Lung (tissue), 17 donors: ENCODE measurements at places on chromosomes 5 and 9.
A peak's percentile ranks its signal among the peaks of the same experiment; 100 is the strongest.

GRCh38 chr9:71909887-71910649 is 925 bp downstream of the ABHD17B start:
- peak; percentile 72 for DNase-seq

- no peak for DNase-seq
These were observed 310.9 kb downstream of the EFNA5 start for GRCh38 chr5:107359916-107360234.

DNA sequence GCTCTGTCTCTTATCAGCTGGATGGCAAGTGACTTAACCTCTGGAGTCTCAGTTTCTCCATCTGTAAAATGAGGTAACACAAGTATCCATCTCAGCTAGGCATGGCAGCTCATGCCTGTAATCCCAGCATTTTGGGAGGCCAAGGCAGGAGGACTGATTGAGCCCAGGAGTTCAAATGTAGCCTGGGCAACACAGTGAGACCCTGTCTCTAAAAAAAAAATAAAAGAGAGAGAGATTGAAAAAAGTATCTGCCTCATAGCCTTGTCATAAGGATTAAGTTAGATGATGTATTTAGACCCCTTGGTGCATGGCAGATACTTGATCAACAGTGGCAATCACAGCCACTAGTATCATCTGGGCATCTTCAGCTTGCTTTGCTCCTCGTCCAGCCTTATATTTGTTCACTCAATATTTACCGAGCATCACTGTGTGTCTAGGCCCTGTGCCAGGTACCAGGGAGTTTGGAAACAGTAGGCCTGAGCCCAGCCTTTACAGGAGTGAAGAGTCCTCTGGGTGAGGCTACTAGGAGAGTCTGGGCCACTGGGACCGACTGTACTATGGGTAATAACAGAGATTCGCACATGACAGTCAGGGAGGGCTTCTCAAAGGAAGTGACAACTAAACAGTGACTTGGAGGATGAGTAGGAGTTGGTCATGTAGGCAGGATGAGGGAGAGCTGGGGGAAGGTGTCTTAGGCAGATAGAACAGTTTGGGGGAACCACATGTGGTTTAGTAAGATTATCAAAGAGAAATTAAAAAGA is 34.2 kb downstream of the CORO2A start:
- no peak for DNase-seq

DNA sequence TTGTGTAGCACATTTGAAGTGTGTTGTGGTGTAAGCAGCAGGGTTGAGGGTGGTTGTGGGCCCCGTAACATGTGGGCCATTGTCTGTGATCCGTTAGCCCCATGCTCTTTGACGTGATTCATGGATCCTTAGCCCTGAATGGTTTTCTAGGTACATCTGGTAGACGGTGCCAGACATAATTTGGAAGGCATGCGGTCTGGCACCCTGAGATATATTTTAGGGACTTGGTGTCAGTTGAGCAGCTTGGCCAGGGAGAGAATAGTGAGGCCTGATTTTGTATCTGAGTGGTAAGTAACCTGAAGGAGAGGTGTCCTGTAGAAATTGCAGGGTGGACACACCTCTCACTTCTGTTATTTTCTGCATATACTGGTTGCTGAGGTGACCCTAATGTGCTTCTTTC is 10.9 kb downstream of the SH3GL2 start:
- DNase-seq = no peak

DNA sequence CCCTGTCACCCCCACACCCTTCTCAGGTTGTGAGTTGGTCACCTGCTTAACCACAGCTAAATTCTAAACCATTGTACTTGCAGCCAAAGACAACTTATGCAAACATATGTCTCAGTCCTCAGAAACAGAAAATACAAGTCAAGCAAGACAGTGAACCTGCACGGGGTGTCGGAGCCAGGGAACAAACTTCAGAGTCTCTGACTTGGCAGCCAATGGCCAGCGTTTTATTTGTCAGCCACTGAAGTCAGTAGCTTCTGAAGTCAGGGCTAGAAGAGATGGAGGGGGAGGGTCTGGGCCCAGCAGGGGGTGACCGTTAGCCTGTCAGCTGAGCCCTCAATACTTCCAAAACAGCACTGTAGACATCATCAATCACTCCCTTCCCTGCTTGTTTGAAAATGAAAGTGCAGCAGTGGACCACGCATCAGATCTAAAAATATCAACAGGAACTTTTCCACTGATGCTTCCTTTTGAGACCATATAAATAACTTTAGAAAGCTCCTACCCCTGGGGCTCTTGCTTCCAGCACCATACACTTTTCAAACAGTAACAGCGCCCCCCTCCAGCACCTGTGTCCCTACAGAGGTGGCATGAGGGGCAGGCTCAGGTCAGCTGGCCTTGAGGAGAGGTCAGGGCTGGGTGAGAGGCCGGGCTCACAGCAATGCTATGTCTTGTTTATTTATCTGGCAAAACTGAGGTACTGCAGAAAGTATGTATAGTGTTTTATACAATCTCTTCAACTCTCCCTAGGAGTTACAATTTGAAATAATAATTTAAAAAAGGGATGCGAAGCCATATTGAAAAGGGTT is 142.5 kb downstream of the ACER2 start:
- no peak for DNase-seq

DNA sequence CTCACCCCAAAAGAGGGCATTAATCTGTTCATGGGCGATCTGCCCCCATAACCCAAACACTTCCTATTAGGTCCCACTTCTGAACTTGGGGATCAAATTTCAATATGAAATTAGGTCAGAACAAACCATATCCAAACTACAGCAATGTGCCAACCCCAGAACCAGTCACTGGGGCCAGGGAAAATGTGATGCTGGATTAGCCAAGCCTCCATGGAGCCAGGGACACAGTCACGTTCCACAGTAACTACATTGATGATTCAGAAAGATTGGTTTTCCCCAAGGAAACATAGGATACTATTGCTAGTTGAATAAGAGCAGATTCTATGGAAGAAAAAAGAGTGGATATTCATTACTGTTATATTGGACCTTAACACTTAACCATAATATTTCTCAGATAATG is 84.2 kb downstream of the GIN1 start:
- DNase-seq = no peak

DNA sequence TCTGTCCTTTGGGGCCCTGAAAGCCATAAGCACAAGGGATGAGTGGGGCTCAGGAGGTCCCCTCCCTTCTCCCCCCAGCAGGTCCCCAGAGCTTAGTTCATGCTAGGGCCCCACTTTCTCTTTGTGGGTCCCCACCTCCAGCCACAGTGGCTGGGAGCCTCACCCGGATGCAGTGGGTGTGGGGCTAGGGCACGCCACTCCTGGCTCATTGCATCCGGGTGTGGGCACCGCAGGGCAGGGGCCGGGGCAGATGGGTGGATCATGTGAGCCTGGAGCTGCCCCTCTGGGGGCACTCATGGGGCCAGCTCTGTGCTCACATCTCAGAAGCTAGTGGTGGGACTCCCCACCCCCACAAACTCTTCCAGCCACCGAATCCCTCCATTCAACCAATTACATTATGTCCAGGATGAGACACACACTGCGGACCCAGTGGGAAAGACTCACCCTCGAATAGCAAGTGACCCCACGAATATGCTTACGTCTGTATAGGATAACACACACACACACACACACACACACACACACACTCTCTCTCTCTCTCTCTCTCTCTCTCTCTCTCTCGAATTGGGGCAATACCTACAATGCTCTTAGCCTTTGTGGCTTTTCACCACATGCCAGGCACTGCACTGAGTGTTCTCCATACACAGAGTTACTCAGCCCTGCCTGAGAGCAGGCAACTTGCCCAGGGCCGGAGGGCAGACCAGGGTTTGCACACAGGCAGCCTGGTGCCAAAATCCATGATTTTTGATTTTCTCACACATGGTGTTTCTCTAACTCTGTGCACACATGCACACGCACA is 16.8 kb upstream of the PHYKPL start:
- DNase-seq = no peak

GRCh38 chr5:90871391-90871991 is 312.9 kb downstream of the ADGRV1 start:
- DNase-seq = peak; percentile 70

DNA sequence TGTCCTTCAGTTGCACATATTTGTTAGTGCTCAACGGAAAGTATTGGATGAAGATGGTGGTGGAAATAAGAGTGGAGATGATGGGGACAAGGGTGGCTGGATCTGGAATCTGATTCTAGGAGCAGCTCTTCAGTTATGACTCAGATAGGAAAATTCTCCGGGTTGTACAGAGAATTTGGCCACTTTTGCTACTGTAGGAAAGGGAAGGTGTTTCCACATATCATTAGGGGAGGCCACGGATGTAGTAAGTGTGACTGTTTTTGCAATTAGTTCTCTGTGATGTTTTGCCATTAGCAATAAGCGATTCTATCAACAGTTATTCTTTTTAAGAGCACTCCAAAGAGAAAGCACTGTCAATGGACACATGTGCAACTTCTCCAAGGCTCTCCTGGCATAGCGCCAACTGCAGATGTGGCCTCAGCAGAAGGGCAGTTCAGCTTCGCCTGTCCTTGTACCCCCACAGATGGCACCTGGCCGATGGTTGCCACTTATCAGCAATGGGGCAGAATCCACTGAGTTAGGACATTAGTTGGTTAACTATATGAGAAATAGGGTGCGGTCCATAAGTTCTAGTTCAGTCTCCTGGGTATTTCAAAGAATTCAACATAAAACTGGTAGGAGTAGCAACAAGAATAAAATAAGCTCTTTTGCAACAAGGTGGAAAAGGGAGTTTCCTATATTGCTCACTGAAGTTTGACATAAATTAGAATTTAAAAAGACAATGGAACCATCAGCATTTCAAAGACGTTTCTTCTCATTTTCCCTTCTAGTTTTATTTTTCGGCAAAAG is 96.3 kb downstream of the ARSB start:
- DNase-seq = peak; percentile 77

DNA sequence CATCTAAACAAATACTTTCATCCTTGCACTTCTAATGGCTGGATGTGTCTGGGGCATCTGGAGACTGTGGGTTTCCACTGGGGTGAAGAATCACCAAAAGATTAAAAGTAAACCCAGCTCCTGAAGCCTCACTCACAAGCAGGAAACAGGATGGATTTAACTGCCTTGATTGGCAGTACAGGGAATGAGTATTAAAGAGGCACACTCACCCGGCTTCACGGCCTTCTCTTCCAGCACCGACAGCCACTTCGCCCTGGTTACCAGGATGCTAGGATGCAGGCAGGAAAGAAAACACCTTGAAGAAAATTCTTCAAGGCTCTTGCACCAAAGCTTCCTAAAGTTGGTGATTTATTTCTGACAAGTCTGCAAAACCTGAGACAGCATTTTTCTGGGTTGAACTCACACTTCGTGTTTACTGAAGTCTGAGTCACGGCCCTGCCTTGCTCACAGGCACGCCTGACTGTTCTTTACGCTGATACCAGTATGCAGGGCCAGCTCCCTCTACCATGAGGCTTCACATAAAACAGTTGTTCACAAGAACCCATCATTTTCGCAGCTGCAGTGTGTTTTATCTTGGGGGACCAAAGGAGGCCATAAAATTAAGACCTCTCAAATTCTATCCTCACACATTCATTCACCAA is 56.5 kb upstream of the ZNF354A start:
- no peak for DNase-seq

DNA sequence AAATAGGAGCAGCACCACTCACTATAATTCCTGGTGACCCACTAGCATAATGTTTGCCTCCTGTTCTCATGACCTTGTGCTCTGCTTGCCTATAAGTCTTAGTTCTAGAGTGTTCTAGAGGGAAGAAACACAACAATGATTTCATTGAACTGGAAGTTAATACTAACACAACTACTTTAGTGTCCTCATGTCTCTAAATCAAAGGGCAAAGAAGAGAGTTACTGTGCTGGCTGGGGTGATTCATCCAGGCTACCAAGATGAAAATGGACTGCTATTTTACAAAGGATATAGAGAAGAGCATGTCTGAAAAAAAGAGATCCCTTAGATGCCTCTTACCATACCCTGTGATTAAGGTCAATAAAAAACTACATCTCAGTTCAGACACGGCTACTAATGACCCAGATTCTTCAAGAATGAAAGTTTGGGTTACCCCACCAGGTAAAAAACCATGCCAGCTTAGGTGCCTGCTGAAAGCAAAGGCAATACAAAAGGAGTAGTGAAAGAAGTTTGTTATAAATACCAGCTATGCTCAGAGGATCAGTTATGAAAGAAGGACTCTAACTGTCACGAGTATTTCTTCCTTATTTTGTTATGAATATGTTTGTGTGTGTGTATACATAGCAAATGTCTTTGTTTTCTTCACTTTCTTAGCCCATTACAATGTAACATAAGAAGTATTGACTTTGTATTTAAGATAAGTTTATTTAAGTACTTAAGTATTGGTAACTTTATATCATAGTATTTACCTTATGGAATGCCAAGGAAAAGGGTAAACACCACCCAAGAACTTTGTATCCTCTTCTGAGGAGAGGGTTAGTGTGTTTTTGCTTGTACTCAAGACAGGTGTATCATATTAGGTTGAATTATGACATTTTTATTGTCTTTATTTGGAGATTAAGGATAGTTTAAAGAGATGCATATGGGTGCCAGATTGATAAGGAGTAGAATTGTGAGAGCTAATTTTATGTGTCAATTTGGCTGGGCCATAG is 314.1 kb upstream of the PTGER4 start:
- no peak for DNase-seq

DNA sequence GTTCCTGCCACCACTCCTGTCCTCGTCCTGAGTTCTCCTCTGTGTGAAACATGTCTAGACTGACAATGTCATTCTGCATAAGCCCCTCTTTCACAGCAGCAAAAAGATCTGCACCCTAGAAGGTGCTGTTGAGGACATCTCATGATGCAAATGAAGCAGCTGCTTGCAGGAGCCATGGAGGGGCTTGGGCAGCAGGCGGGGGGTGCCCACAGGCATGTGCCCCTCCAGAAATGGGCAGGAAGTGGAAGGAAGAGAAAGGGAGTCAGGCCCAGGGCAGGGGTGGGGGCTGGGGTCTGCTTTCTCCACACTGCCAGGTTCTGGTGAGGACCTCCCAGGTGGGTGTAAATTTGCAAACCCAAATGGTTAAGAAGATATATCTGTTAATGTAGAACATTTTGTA is 54.5 kb upstream of the KCNMB1 start:
- DNase-seq = no peak

- no peak for DNase-seq
These were observed 120.1 kb upstream of the SLC28A3 start for GRCh38 chr9:84460695-84461094.
